EL (cell line): ENCODE measurements at places on chromosomes 13 and 19.

DNA sequence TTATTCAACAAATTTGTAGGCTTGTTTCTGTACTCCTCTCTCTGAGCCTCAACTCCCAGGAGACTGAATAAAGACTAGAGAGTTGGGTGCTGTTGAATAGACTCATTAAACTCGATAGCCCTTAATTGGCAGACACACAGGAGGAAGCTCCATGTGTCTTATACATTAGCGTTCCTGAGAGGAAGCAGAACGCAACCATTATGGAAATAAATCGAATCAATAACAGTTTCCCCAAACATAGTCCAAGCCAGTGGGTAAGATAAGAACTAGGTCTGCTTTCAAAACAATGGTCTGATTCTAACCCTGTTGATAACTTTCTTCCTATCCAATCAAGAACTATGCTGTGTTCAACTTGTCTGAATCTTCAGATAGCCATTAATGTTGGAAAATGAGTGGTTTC is 118.1 kb upstream of the FNDC3A start:
- no peak for DNase-seq

DNA sequence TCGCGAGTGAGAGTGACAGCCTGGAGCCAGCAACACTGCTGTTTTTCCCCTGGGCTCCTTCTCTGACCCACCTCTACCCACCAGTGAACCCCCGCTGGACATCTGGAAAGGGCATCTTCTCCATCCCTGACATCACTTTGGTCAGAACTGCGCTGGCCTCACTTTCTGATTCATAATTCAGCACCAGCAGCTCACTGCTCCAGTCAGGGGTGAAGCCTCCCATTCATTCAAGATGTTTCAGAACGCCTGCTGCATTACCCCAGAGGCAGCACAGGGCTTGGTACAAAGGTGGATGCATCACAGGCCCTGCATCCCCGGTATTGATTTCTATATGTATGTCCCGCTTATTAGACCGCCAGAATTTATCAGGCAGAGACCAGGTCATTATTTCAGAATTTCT is 182.8 kb upstream of the TSHZ3 start:
- DNase-seq: no peak

- DNase-seq: peak; percentile 55
Observed at GRCh38 chr19:15378534-15379082, 979 bp downstream of the AKAP8 start.

GRCh38 chr13:109998684-109999533 is 212.5 kb upstream of the IRS2 start:
- DNase-seq: peak; percentile 97
